ENCODE measurements at places on chromosomes 6 and 20. TPM values are rescaled to one million over a fixed set of nuclear protein-coding genes. Genes with fewer than 3 reads are reported as not detected.

DNA sequence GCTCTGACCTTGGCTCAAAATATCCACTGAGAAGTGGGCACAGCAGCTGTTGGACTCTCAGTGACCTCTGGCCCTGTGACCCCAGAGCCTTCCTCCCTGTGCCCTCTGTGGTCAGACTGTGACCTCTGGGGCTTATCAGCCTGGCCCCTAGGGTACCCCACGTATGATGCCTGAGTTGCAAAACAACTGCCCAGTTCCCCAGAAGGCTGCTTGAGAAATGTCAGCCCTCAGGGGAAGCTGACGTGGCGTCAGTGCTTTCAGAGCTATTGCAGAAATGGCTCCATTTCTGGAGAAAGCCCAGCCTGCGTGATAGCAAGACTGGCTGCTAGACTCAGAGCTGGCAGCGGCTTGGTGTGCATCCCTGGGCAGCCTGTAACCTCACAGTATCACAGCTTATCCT lies 31.5 kb upstream of the TGM2 start:
- no peak for DNase-seq

- DNase-seq = no peak
These were observed 78.4 kb downstream of the ZFAND3 start for GRCh38 chr6:37897818-37898515.

- DNase-seq = no peak
These were observed 60.4 kb downstream of the HAO1 start for GRCh38 chr20:7879883-7880282.

GABRR2 gene
- 1.6 TPM for polyA plus RNA-seq

DNA sequence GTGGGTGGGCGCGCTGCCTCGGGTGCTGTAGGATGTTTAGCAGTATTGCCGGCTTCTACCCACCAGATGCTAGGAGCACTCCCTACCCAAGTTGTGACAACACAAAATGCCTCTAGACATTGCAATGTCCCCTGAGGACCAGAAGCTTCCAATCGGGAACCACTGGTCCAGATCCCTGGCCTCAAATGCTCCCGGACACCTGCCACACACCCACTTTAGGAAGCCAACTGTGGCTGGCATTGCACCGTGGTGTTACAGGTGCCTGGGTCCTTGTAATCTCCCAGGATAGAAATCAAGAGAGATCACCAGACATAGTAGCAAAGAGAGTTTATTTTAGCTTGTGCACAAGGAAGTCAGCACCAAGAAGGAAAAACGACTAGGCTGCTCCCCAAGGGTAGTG lies 14.9 kb upstream of the RNASET2 start:
- DNase-seq = no peak

PLEKHG1 gene
- 34.7 TPM for polyA plus RNA-seq

ESR1 gene
- 2.0 TPM for polyA plus RNA-seq

HSD17B8 gene
- 26.0 TPM for polyA plus RNA-seq

DNA sequence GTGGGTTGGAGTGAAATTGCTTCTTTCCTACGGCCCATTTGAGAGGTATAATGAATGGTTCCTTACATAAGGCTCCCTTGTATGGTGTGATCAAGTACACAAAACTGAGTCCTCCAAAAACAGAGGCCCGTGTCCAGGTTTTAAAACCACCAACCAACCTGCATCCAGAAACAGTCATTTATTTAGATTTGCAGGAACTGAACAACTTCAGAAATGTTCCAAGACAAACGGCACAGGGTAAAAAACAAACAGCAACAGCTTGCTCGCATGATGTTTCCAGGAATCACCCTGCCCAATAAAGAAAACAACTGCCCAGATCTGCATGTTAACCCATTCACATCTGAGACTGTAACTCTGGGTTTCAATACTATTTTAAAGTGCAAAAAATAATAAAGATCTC lies 40.2 kb upstream of the TRAM2 start:
- no peak for DNase-seq

GRM1 gene
- 0.21 TPM for polyA plus RNA-seq

TTBK1 gene
- 0.52 TPM for polyA plus RNA-seq

DNA sequence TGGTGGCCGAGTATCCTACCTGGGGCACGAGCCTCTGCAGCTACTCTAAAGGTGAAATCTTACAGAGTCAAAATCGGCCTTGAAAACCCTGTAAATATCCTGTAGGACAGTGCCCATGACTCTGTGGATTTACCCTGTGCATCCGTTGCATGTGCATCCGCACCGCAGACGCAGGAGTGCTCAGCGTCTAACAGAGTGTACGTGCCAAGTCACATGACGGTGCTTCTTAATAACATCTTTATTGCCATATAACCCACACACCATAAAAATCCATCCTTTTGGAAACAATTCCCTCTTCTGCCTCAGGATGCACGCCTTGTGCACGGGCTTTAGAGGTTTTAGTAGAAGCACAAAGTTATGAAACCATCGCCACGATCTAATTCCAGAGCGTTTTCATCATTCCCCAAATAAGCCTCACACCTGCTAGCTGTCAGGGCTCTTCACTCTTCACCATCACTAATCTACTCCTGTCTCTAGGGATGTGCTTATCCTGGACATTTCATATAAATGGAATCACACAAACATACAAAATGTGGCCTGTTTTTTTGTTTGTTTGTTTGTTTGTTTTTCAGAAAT lies 384.5 kb upstream of the SULF2 start:
- no peak for DNase-seq

- no peak for DNase-seq
These were observed 26.8 kb downstream of the DACT2 start for GRCh38 chr6:168292826-168293225.

DNA sequence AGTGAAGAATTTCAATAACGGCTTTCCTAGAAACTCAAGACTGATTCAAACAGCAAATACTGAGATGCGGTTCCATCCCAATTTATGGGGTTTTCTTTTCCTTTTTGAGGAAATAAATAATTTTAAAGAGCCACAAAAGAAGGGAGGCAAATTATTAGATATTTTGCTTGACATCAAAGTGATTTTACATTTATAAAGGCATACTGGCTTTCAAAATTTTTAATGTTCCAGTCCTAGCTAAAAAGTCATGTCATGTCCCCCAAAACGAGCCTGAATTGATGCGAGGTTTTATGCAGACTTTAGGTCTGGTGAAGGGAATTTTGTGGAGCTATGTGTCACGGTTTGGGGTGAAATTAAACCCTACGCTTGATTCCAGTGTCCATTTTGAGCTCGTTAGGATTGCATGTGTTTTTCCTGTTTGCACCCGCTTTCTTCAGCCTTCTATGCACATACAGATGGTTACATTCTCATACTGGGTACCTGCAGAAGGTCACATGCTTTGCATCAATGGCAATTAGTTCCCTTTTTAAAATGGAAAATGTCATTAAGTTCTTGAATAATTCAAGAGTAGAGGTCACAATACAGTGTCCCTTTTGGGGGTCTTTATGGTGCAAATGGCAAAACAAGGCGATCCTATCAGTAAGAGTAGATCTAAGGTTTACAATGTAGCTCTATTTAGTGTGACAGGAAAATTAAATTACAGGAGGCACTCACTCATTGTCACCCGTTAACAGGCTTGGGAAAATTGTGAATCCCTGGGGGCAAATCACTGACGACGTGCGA lies 17.3 kb downstream of the FOXA2 start:
- no peak for DNase-seq

DNA sequence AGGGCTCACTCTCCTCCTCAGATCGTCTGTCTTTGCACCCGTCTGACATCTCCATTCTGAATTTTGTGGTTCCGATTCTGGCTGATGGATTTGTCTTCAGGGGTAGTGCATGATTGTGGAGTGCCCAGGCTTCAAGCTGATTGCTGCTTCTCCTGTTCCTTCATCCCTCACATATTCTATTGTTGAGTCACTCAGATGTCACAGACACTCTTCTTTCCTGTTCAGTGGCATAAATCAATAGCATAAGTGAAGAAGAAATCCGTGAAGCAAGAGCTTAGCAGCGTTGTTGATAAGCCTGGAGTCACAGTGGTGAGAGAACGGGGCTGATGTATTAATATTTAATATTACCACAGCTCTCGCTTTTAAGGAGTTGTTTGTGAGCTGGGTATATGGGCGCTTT lies 152.5 kb downstream of the MTHFD1L start:
- no peak for DNase-seq

MAS1 gene
- 0.04 TPM for polyA plus RNA-seq

DNA sequence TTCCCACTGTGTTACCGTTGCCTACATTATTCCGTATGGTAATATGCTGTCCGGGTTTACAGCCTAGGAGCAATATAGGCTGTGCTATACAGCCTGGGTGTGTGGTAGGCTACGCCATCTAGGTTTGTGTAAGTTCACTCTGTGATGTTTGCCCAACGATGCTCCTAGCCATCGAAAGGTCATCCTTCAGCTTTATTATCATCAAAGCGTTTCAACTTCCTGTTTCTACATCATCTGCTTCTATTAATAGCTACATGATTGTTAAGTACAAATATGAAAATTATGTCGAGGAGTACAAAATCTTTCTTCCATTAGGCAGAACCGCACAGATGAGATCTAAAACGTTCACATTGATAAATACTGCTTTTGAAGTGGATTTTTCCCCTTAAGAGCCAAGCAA lies 69.9 kb downstream of the PPP1R14C start:
- DNase-seq = no peak

TGM6 gene
- polyA plus RNA-seq = not detected

GRCh38 chr20:36872852-36873251 lies 3.1 kb upstream of the TLDC2 start:
- no peak for DNase-seq

- no peak for DNase-seq
These were observed 5.5 kb downstream of the PPP1R3G start for GRCh38 chr6:5090603-5091002.

DNA sequence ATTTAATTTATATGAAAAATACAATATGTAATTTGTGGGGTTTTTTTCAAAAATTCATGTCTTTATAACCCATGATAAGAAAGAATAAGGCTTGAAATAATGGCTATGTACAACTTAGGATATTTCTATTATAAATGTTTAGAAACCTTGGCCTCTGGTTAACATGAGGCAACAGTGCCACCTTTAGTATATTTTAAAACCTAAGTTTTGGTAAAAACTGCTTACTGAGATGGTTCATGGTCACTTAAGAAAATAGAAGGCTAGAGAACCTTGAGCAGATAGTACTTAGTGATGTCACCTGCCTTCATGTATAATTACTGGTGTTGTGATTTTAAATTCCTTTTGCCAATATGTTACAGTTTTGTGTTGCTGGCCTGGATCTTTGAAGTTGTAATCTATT lies 176.4 kb downstream of the ADGB start:
- no peak for DNase-seq

GRCh38 chr6:50762798-50763197 lies 49.5 kb downstream of the TFAP2D start:
- DNase-seq = no peak

- no peak for DNase-seq
These were observed 111.1 kb downstream of the AGPAT4 start for GRCh38 chr6:161162722-161163121.

PSMG4 gene
- polyA plus RNA-seq = 21.8 TPM

- no peak for DNase-seq
These were observed 1.6 kb upstream of the UCKL1 start for GRCh38 chr20:63957690-63958441.

DNA sequence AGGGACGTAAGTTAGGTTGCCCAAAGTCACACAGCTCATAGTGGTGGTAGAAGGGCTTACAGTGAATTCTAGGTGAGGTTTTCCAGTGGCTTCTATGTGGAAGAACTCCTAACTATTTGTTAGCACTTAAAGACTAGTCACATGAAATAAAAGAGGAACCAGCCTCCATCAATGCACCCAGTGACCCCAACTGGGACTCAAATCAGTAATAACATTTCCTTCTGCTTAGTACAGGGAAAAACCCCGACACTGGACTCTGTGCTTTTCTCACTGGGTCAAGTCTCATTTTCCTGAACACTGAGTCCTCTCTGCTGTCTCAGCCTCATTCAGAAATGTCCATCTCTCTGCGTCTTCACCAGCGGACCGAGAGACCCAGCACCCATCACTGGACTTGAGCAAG lies 89.2 kb downstream of the SLC22A23 start:
- DNase-seq = no peak

- no peak for DNase-seq
These were observed 222.0 kb downstream of the ATXN1 start for GRCh38 chr6:16539086-16539931.

SPTLC3 gene
- 23.2 TPM for polyA plus RNA-seq

DNA sequence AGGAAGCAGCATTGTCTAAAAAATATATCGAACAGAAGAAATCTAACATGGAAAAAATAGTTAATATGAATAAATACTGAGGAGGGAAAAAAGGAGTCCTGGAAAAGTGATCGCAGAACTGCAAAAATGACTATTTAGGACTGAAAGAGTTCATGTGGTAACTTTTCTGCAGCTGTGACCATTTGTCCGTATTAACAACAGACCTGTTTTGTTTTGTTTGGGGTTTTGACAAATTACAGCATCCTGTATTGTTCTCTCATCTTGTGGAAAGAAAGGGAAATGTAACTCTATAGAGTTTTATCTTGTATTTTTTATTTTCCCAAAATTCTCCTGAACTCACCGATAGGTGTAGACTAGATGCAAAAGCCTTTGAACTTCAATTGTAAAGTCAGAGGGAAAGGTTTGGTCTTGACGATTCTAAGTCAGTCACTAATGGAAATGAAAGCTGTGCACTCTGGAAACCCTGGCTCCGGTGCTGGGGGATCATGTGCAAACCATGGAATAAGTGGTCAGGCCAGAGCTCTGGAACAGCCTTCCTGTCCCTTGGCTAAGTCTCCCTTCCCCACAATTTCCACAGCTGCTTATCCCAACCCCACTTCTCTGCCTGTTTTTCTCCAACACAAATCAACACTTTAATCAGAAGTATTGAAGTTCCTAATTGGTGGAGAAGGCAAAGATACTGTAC lies 51.2 kb upstream of the MARCKS start:
- DNase-seq = no peak

GRCh38 chr20:64161356-64162238 lies 2.7 kb upstream of the MYT1 start:
- peak; percentile 27 for DNase-seq

GRCh38 chr6:149840345-149841075 lies 23.6 kb downstream of the LRP11 start:
- DNase-seq = no peak

DNA sequence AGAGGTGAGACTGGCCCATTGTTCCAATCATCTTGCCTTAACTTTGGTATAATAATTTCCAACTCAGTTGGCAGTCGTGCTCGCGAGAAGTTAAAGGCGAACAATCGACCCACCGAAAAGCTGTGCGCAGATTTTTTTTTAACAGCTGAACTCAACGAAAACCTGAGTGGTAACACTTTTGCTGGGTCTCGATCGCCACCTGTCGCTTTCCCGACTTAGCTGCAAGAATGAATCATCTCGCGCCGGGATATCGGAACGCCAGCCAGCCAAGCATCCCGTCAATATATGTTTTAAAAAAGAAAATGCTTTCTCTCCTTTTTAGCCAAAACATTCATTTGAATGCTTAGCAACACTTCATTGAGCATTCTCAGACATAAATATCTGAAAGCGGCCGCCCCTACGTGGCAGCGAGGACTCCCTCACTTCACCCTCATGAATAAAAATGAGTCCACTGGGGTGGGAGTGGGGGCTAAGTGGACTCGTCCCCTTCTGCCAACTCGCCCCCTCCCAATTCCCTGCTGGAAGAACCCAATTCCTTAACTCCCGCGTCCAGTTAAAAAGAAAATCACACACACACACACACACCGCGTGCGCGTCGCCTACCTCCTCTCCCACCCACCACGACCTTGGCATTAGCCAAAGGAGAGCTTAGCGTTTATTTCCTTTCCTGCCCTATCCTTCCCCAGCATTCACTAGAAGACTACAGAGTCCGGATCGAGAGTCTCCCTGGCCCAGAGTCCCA lies 1.5 kb downstream of the COL12A1 start:
- peak; percentile 64 for DNase-seq
